Eye (tissue), 1 donor: ENCODE measurements at places on chromosomes 2 and 18.

DNA sequence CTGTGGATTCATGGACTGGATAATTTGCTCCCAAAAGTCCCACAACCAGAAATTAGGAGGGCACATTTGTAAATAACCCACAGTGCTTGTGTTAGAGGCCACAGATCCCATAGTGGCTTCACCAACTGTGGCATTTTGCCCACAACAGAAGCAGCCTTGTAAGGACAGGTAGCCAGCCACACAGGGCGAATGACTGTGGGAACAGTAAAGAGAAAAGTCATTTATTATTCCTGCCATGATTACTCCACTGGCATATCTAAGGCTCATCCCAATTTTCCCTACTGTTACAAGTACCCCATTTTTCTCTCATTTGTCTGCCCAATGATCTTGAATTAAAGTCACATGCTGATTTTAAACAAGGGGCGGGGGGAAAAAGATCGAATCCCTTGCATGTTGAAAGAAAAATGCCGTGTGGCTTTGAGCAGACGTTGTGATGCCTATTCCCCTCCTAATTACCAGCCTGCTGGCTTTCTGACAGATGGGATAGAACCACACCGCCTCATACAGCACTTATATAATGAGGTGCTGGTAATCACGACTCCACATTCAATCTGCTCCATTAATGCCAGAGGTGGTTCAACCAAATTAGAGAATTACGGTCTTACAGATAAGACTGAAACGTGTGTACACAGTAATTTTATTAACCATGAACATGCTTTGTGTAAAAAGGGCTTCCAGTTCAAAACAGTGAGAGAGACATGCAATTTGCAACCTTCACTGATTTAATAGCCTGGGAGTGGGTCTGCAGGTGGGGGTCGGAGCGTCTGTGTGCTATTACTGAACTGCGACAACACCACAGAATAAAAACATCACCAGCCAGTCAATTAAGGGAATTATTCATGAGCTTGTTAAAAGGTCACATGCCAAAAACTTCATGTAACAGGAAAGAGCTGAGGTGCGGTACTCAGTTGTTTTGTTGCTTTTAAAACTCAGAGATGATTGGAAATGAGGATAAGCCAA lies 196.0 kb downstream of the TMEM163 start:
- DNase-seq = peak; percentile 80

DNA sequence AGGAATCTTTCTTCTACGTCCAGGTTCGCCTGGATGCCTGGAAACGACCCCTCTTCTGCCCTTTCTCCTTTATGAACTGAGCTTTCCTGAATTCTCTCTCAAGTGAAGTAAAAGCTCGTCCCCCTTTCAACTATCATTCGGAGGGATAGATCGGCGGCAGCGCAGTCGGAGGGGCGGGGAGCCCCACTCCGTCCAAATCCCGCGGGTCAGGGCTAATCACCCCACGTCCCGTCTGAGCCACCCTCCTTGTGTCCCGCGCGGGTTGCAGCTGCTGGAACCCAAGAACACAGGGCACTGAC lies 367 bp downstream of the FBXO48 start:
- DNase-seq = no peak

DNA sequence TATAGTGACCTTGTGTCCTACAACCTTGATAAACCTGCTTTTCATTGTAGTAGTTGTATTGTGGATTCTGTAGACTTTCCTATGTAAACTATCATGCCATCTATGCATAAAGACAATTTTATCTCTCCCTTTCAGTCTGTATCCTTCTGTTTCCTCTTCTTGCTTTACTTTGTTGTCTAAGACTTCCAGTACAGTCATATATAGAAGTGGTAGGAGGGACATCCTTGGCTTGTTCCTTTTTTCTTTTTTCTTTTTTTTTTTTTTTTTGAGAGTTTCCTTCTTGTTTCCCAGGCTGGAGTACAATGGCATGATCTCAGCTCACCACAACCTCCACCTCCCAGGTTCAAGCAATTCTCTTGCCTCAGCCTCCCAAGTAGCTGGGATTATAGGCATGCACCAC lies 39.7 kb downstream of the UBE2F start:
- DNase-seq = no peak

DNA sequence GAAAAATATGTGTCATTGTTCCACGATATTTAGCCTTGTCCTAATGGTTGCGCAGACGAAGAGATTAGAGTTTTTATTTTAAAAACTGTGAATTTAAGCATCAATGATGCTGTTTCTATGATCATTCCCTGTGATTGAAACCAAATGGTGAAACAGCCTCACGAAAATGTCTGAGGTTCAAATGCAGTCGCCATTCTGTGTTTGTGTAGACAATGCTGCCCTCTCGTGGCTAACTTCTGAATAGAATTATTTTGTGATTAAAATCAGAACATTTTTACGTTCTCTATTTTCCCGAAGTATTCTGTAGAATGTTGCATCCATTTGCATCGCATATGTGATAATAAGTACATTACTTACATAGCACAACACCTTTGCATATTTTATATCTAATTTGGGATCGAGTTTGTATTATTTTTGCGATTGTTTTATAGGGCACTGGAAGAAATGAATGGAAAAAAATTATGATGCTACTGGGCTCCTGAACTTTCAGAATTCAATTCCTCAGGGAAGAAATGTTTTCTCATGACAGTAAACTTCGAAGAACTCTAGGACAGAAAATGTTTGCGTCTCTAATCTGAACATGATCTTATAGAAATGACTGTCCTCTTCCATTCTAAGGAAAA lies 54.8 kb upstream of the CREB1 start:
- peak; percentile 89 for DNase-seq

DNA sequence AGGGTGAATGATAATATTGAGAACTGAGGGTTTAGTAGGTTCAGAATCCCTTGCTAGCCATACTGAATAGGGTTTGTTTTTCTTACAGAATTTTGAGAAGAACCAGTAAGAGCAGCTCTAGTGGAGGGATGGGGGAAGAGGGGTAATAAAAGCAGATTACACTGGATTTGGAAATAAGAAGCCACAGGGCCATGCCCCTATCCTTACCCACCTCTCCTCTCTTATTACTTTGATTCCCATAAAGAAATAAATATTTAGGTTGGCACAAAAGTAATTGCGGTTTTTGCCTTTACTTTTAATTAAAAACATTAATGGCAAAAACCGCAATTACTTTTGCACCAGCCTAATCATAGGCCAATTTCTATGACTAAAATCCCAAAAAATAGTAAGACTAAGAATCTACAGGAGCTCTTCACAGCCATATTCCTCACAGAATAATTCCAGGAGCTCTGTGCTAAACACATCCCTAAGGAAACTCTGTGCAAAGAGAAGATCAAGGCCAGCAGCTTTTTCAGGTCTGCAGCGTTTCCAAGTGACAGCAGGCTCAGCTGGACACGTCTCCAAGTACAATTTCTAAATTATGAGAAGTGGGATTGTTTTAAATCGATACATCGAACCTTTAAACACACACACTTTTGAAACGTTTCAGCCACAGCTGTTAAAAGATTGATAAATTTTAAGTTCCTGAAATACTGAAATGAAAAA lies 58.4 kb upstream of the RTN4 start:
- no peak for DNase-seq

DNA sequence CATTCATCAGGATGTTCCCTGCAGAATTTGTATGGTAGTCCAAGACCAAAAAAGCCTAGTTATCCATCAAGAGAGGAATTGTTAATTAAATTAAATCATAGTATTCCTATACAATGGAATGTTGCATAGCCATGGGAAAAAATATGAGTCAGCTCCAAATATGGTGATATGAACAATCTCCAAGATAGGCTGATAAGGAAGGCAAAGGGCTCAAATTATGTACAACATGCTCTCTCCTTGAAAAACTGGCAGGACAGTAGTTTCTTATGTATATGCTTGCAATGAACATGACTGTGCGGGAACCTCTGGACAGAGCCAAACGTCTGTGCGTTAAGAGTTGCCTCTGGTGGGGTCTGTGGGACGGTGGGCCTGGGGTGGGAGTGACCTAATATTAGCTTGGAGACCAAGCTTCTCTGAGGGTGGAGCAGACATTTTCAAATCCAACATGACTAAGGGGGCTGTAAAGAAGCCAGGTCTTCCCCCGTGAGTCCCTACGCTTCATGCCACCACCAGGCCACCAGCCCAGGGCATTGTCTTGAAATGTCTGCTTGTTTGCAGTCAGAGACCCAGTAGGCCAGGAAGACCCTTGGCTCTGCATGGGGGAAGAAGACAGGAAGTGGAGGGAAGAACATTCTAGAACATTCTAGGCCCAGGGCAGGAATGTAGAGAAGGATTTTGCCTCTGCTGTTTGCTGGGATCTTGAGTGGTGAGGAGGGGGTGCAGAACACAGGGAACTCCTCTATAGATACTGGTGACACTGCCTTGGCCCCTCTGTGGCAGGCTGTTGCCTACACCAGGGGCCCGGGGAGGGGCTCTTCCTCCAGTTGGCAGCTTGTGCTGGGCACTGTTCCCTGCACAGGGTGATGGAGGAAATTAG lies 244.0 kb upstream of the HS6ST1 start:
- DNase-seq = no peak

DNA sequence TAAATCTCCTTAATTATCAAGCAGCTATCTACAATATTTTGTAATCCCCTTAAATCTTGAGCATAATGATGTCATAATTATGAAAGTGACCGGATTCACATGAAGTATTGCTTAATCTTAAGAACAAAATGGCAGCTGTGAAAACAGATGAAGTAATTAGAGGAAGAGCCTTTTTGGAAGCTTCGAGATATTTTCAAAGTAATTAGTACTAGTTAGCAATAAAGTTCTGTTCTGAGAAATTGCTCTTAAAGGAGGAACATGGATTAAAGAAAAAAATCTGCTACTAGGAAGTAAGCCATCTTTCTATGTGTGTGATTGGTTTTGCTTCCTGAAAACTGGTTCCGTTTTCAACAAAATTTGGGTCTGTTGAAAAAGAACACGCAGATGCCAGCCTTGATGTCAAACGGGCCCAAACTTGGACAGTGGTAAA lies 18.3 kb downstream of the CLUL1 start:
- no peak for DNase-seq

GRCh38 chr2:188292348-188293239 lies 920 bp downstream of the GULP1 start:
- DNase-seq = peak; percentile 91

DNA sequence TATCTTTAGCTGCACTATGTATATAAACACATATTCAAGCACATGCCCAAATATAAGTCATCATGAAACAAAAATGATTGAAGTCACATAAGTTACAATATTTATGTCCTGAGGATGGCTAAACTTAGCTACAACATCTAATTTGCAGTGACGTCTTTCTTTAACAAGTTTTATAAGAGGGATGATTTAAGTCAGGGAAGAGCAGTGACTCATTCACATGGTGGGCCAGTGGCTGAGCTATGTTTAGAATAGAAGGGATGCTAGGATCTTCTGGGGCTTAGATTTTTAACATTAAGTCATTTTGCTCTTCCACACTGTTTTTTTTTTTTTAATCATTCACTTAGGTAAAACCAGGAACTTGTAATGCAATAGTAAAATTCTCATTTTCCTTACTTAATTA lies 22.3 kb downstream of the ADCYAP1 start:
- DNase-seq = no peak

GRCh38 chr2:190219186-190219585 lies 100.4 kb downstream of the HIBCH start:
- DNase-seq = no peak

- DNase-seq = no peak
Observed at GRCh38 chr18:47342566-47342965, 91.1 kb upstream of the SKOR2 start.
